ENCODE measurements at places on chromosomes 2 and 18.

DNA sequence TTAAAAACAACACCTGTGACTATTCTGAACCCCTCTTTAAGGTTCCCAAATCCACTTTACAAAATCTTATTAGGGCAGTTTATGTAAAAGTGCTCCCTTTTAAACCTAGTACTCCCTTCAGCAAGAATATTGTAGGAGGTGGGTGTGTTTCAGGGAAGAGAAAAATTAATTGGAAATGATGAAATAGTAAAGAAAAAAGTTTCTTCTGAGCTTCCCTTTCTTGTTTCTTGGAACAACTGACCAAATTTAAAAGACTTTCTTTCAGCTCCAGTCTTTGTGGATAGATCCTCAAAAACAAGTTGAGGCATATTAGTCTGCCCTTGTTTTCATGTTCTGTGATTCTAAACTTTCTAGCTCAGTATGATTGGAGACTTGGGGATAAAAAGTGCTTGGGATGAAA is 3.0 kb downstream of the VWA3B start:
- no peak for DNase-seq

DNA sequence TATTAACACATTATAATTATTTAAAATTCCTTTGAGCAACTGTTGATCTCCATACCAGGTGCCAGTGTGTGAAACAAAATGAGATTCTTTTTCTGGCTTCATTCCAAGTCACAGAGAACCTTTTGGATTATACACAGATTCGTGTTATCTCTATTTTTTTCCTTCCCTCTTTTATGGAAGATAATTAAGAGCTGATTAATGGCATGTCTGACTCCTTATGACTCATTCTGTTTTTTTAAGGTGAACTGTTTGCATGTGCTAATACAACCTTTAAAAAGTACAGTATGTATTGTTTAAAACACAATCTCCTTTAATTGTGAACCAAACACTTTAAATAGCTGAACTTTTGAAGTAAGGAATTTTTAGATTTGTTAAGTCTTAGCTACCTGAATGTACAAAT is 39.3 kb downstream of the PELI1 start:
- DNase-seq, result no peak

DNA sequence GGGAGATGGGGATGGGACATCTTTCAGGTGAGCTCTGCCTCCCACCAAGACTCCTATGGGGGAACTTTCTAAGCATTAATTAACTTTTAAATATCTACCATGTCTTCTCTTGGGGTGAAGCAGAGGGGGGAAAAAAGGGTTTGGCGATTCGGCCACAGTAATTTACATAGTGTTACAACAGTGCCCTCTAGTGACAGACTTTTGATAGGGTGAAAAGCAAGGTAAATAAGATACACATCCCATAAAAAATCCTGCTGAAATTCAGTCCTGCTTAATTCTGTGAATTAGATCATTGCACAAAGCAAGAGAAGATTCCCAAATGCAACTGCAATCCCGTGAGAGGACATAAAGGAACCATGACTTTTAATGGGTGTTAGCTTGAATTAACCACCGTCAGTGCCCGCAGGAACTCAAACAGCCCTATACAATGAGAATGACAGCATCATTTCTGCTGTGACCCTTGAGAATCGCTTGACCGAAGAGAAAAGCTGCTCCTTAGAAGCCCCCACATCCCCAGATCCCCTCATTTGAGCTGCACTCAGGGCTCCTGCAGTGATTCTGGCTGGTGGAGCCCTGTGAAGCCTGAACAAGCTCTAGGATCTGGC is 32.8 kb downstream of the FAM124B start:
- DNase-seq, result no peak

- no peak for DNase-seq
Observed at GRCh38 chr2:222888716-222889115, 27.9 kb downstream of the ACSL3 start.

DNA sequence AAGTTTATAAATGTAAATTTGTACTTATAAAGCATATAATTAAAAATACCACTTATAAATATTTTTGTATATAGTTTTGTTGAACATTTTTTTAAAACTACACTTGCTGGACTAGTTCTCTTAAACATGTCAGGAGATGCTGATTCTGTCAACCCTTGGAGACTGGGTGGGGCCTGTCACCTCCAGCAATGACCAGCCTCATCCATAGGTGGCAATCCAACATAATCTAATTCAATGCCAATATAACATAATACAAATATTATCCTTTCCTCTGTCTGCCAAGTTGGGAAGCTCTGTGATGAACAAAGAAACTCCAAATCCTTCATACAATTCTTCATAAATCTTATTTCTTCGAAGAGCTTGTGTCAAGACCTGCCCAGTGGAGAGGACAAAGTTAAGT is 140.4 kb downstream of the RBMS1 start:
- DNase-seq, result no peak

GRCh38 chr18:4270016-4270415 is 185.1 kb downstream of the DLGAP1 start:
- DNase-seq, result no peak

DNA sequence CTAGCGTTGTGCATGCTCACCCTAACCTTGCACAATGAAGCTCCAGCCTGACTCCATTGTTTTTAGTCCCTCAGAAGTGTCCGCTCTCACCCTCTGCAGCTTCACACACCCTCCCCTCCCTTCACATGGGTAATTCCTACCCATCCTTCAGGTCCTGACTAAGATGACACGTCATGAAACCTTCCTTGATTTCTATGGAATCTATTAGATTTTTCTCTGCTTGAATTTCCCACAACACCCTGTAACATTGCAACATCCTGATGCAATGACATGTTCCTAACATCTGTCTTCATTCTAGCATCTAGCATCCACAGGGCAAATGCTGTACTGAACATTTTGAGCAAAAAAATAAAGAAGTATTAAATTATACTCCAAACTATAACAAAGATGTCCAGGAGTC is 77.0 kb upstream of the PID1 start:
- no peak for DNase-seq

GRCh38 chr18:13284330-13285027 is 65.9 kb downstream of the LDLRAD4 start:
- DNase-seq, result no peak

DNA sequence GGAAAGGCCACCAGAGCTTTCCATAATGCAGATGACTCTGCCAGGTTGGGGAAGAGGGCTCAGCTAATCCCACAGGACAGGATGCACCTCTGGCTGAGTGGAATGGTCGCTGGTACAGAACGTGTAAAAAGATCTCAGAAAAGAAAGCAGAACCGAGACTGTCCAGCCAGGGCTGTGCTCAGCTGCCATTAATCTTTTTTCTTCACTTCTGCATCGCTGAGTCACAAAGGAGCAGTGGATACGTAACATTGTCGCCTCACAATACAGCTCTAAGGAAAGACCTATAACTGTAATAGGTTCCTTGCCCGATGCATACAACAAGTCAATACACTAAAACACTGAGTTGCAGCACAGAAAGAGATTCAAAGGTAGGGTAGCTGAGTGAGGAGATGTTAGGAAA is 354.2 kb downstream of the EN1 start:
- DNase-seq, result no peak

- DNase-seq, result no peak
Observed at GRCh38 chr18:63161032-63161760, 158.4 kb downstream of the BCL2 start.

GRCh38 chr18:51266773-51267172 is 69.3 kb upstream of the MEX3C start:
- DNase-seq, result no peak
